Karpas-422 (cell line): ENCODE measurements at places on chromosomes 1 and 21. TPM values are rescaled to one million over a fixed set of nuclear protein-coding genes. Genes with fewer than 3 reads are reported as not detected.

GNG12 gene
- total RNA-seq, result not detected in 2 replicates

FAM131C gene
- not detected in 2 replicates for total RNA-seq

- no peak for DNase-seq
Measured at GRCh38 chr1:37495875-37496274, 18.7 kb downstream of the MEAF6 start.

DNA sequence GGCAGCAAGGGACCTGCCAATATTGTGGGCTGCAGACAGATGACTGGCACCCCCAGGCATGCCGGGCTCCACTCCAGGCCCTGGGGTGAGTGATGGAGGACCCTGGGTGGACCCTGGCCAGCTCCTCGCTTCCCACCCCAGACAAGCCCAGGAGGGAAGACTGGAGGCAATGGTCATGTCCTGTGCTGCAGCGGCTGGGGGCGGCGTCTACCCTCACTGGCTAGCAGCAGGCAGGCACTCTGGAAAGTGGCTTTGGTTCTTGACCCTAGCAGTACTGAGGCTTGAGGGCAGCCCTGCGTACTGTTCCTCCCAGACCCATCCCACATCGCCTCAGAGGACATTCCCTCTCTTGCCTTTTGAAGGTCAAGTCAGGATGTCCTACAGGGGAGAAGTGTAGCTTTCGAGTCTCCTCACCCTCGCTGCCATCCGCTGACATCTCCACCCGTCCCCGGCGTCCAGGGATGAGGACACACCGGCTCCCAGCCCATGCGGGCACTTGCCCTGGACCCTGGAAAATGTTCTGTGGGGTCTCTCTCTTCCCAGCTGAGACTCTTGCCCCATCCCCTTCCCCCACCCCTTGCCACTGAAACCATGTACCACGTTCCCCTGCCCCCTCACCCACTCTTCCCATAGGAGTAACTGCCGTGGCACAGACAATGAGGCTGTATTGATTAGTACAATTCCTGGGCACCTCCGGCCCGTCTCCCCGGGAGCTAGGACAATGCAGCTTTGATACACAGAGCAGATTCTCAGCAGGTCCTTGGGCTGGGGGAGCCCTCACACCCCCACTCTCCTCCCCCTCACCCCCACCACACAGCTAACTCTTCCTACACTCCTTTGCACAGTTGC lies 15.0 kb downstream of the SLC6A9 start:
- no peak for DNase-seq

DNA sequence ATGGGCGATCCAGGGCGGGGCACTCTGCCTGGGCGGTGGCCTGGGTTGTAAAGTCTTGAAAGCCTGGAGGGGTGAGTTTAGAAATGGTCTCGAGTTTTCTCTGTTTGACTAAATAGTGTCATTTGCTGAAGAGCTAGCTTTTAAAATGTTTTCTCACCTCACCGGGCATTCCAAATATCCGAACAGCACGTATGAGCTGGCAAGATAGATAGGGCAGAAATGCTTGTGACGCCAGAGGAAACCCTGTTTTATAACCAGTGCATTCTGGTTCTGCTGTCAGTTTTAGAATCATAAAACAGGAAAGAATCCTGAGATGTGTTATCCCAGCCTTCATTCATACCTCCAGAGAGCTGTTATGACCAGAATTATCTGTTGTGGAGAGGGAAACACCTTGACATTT lies 725 bp downstream of the RTCA start:
- no peak for DNase-seq

- no peak for DNase-seq
Measured at GRCh38 chr1:239547987-239548386, 161.6 kb downstream of the CHRM3 start.

DNA sequence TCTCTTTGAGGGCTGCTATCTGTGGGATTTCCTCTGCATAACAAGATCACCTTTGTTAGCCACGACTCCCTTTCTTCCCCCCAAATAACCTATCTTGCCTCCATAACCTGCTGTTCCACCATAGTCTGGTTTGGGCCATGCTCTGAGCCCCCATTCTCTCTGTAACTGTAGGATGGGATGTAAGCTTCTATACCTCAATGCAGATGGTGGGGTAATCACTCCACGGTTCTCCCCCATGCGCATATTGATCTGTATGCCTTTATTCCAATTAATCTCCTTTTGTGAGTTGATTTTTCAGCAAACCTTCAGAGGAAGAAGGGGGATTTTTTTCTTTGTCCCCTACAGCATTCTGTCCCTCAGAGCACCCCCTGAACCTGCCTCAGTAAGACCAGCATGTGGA lies 170.1 kb upstream of the IRF2BP2 start:
- no peak for DNase-seq

GRCh38 chr1:225447650-225448089 lies 19.8 kb upstream of the LBR start:
- DNase-seq, result no peak
